Renal cortical epithelial cell (primary cell): ENCODE measurements at places on chromosomes 5 and 9.
A peak's percentile ranks its signal among the peaks of the same experiment; 100 is the strongest.

GRCh38 chr9:93110311-93110855 lies 14.4 kb downstream of the CARD19 start:
- no peak for DNase-seq

- no peak for DNase-seq
Measured at GRCh38 chr5:68872088-68872839, 221.6 kb upstream of the SLC30A5 start.

- peak; percentile 98 for DNase-seq
Measured at GRCh38 chr5:173764332-173765028, 123.7 kb upstream of the CPEB4 start.

DNA sequence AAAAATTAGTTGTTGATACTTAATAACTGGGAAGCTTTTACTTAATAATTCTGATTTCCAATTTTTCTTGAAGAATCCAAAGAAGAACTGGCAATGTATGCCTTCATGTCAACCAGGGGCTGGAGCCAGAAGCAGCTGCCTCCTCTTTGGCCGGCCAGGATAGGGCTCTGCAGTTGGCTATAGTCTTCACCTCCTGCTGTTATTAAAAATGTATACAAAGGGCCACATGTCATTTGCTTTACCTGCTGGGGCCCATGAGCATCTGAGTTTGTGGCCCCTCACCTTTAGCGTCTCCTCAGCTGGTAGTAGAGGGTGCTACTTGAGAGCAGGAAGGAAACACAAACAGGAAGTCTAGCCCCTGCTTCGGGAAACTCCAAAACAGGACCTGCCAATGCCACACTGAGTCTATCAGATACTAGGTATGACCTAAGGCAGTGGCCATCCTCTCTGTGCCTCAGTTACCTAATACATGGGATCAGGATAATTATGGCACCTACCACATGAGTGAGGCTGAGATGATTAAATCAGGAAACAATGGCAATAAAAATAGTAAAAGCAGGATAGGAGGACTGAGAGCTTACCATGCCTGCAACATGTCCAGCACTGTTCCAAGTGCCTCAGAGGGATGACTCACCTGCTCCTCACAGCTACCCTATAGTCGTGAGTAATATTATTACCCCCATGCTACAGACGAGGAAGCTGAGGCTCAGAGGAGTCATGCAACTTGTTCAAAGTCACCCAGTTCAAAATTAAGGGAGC lies 21.3 kb downstream of the CCDC69 start:
- DNase-seq: peak; percentile 81

DNA sequence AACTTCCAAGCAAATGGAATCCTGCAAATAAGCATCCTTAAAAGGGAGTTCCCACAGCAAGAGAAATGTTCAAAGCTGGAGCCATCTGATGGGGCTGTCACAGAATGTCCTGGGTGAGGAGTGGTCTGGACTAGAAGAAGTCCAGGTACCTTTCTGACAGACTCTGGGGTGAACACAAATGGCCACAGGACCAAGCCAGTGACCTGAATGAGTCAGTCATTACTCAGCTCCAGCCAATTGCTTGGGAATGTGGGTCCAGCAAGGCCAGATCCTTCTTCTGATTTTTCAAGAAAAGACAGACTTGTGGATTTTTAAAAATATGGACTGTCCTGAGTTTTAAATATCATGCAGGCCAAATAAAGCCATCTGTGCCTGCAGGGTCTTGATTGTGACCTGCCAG lies 30.1 kb downstream of the GALNT10 start:
- DNase-seq: peak; percentile 86

GRCh38 chr9:84966876-84967830 lies 297.6 kb downstream of the NTRK2 start:
- DNase-seq: peak; percentile 34

- DNase-seq: no peak
Measured at GRCh38 chr9:75921391-75922127, 31.1 kb downstream of the PCSK5 start.

- DNase-seq: peak; percentile 63
Measured at GRCh38 chr9:15142878-15143534, 164.0 kb downstream of the TTC39B start.

GRCh38 chr5:113091622-113092021 lies 115.0 kb downstream of the DCP2 start:
- no peak for DNase-seq

- DNase-seq: no peak
Measured at GRCh38 chr9:95138474-95138873, 179.0 kb downstream of the FANCC start.

DNA sequence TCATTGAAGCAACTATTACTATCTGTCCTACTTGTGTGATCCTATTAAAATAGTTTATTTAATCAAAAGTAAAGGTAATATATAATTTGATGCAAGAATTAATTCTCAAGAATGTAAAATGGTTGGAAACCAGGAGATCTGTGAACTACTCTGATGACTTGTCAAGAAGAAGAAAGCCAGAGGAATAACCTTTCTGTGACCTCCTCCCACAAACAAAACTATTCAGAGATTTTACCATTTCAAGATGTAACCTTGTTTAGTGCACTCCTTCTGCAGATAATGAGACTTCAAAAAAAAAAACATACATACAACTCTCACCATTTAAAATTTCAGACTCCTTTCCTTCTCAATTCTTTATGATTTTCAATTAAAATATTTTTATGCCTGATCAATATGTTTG lies 79.5 kb downstream of the RFX3 start:
- DNase-seq: no peak

- DNase-seq: no peak
Measured at GRCh38 chr9:135251331-135251761, 163.9 kb downstream of the OLFM1 start.

DNA sequence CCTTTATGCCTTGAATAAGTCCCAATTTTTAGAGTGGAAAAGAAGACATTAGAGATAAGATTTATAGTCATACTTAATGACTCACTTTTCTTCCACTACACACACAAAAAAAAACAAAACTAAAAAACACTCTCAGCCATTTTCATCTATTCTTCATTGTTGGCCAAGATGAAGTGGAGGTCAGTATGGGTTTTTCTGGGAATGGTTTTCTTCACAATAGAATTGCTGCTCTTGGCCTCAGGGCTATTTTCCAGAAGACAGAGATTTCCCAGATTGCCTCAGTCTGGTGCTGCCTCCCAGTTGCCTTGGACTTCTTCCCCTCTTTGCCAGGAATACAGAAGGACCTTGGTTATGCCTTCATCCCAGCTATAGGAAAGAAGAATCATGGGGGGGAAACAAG lies 463.7 kb downstream of the TMEM232 start:
- peak; percentile 14 for DNase-seq

GRCh38 chr9:133134388-133135145 lies 13.5 kb upstream of the RALGDS start:
- no peak for DNase-seq

GRCh38 chr5:60504342-60504741 lies 195.6 kb downstream of the DEPDC1B start:
- DNase-seq: no peak

- DNase-seq: no peak
Measured at GRCh38 chr5:113425909-113426308, 8.9 kb downstream of the TSSK1B start.

DNA sequence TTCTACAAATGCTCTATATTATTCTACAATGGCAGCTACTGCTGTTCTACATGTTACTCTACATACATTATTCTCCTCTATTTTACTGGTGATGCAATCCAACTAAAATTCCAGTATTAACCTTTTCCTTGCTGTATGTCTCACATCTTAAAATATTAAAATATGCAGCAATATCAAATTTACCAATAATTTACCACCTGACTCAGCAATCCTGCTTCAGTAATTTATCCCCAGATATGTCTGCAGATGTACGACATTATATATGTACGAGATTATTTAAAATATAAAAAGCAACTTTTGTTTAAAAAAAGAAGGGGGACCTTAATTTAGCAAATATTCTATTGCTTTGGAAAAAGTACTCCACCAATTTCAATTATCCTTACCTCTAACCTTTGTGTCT lies 11.6 kb downstream of the KIF3A start:
- DNase-seq: no peak

DNA sequence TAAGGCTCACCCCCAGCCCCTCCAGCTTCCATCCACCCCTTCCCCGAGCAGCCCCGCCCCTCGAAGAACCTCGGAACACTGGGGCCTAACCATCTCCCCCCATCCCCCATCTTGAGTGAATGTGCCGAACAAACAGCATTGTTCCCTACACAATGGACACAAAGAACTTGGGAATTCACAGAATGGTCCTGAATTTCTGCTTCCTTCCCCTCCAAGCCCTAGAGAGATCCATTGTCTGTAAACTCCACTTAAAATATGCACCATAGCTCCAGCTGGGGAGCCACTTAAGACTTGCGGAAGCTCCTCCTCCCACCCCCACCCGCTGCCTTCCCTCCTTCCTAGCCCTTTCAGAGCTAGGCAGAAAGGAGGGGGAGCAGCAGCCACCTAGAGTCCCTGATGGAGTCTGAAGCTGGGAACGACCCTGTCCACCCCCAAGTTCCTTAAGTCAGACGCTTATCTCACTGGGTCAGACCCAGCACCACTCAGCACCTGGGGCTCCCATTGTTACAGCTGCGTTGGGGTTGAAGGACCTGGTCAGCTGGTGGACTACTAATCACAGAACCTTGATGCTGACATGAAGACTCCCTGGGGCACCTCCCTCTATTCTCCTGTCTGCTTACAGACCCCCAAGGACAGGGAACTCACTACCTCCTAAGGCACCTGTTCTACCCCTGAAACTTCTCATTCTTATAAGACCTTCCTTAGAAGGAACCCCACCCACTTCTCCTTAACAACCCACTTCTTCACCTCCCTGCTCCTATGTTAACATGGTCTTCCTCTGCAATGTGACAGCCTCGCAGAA lies 61.4 kb downstream of the PCDH1 start:
- DNase-seq: no peak

- peak; percentile 70 for DNase-seq
Measured at GRCh38 chr9:113570749-113571711, 107.5 kb downstream of the RGS3 start.

DNA sequence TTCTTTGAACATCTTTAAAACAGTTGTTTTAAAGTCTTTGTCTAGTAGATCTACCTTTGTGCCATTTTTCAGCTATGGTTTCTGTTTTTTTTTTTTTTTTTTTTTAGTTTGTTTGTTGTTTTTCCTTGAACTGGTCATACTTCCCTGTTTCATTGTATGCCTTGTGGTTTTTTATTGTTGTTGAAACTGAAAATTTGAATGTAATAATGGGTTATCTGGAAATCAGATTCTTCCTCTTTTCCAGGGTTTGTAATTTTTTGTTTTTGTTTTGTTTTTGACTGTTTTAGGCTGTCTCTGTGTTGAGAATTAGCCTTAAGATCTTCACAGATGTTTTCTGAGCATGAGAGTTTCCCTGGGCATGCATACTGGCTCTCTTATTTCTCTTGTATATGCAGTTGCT lies 269.6 kb upstream of the DAP start:
- DNase-seq: no peak

DNA sequence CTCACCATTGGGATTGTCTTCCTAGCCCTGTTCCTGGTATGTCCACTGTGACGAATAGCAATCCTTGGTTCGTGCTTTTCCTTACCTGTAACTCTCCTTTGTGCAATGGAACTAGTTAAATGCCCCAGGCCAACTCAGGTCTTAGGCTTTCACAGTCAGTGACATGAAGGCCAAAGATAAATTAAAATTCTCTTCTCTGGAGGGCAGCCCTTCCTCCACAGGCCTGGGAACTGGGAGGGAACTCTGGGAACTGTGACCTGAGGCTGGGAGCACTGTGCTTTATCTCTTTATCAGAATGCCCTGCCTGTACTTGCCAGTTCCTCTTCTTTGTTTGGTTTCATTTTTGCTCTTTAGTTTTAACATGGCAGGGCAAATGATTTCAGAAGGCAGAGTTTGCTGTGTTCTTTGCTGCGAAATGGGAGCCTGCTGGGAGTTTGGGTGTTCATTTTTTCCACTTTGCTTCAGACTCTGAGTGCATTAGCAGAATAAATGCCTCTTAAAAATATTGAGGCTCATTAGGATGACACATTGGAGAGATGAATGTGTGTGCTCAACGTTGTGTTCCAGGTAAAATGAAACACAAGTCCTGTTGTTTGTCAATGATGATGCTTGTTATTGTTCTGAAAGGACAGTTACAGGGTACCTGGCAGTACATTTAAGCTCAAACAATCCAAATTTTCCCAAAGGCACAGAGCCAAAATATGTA lies 118.1 kb downstream of the NUDT12 start:
- DNase-seq: no peak

GRCh38 chr9:98635374-98635773 lies 73.4 kb downstream of the GABBR2 start:
- peak; percentile 74 for DNase-seq

- peak; percentile 90 for DNase-seq
Measured at GRCh38 chr5:154757814-154758406, 2.7 kb downstream of the LARP1 start.

DNA sequence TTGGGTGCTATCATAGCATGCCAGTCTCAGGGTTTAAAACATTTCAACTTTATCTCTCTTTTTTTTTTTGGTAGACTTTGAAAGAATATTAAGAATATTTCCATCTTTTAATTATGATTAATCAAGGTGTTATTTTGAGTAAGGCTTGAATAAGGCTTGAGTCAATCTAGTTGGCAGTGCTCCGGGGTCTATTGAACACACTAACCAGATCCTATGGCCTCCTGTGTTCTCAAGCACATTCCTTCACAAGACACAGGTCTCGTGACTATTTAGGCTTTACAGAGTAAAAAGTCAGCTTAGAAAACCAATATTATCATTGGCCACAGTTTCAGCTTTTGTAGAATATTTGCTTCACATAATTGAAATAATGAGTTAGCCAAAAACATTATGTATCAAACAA lies 151.2 kb downstream of the ARHGEF28 start:
- DNase-seq: peak; percentile 49

- DNase-seq: no peak
Measured at GRCh38 chr5:77663090-77663863, 24.8 kb upstream of the OTP start.

GRCh38 chr9:132800038-132800648 lies 77.9 kb downstream of the AK8 start:
- DNase-seq: peak; percentile 59

DNA sequence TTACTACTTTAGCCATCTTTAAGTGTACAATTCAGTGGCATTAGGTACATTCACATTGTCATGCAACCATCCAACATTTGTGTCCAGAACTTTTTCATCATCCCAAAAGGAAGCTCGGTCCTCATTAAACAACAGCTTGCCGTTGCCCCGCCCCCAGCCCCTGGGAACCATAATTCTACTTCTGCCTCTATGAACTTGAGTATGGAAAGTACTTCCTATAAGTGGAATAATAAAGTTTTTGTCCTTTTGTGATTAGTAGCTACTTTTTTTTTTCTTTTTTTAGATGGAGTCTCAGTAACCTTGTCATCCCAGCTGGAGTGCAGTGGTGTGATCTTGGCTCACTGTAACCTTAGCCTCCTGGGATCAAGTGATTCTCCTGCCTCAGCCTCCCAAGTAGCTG lies 5.0 kb downstream of the GBGT1 start:
- no peak for DNase-seq
